ENCODE measurements at places on chromosomes 3 and 15. TPM values are rescaled to one million over a fixed set of nuclear protein-coding genes. Genes with fewer than 3 reads are reported as not detected.

Gene INTS14
- polyA plus RNA-seq: 30.0 TPM

Gene C3orf80
- polyA plus RNA-seq: 3.6 TPM

Gene CD276
- polyA plus RNA-seq: 110 TPM

Gene FEM1B
- 39.9 TPM for polyA plus RNA-seq

Gene GNAT1
- polyA plus RNA-seq: 0.72 TPM

Gene GRK7
- polyA plus RNA-seq: 0.21 TPM

Gene TIPIN
- polyA plus RNA-seq: 10.7 TPM

Gene FAM227B
- polyA plus RNA-seq: 6.2 TPM

Gene TLE3
- 48.7 TPM for polyA plus RNA-seq

Data from spinal cord (tissue), 10 donors.